ENCODE measurements at places on chromosomes 1 and 21.

DNA sequence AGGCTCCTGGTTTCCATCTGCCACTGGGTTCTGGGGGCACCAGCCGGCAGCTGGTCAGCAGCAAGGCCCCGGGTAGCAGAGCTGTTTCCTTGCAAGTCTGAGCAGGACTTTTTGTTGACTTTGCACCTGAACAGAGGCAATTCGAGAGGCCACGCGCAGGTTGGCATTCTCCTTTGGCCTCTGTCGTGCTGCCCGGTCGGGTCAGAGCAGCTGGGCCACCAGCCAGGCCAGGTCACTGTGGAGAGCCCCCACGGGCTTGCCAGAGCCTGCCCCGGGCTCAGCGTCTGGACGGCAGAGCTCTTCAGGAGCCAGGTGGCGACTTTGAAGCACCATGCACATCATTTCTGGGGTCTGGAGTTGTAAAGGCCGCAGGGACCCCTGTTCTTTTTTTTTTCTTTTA is 28.4 kb upstream of the TMEM52 start:
- DNase-seq: no peak

DNA sequence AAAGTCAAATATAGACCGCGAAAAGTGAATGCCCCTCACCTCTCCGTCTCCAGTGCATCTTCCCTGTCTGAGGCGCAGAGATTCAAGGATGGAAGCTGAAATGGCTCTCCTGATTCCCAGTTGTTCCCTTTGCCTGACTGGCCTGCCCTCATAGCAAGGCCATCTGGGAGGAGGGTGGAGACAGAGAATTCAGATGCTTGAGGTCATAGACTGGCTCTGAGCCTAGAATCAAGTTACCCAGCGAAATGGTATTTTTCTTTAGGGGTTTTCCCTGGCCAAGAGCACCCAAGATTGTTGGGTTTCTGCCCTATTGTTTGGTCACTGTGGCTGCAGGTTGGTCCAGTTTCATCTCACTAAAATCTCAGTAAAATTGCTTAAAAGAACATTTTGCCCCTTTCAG is 7.2 kb downstream of the METTL13 start:
- DNase-seq: no peak

GRCh38 chr1:63363014-63363413 is 4.4 kb upstream of the ALG6 start:
- no peak for DNase-seq

GRCh38 chr1:110982320-110982719 is 18.6 kb upstream of the LRIF1 start:
- DNase-seq: no peak

- DNase-seq: no peak
Measured at GRCh38 chr21:38039369-38039768, 123.1 kb upstream of the KCNJ6 start.

DNA sequence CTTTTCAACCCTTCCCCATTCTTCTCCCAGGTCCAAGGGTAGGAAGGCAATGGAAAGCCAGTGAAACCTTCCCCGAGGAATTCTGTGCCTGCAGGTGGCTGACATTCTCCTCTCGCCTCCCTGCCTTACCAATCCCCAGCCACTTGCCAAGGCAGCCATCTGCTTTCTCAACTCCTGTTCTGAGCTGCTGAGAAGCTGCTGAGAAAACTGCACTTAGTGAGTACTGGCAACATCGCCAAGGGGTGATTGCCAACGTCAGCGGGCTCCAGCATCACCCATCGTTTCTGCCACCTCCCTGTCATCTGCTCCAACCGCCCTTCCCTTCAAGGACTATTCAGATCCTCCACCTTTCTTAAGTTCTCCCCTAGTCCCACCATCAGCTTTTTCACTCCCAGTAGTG is 106.0 kb downstream of the PTPRU start:
- DNase-seq: no peak

DNA sequence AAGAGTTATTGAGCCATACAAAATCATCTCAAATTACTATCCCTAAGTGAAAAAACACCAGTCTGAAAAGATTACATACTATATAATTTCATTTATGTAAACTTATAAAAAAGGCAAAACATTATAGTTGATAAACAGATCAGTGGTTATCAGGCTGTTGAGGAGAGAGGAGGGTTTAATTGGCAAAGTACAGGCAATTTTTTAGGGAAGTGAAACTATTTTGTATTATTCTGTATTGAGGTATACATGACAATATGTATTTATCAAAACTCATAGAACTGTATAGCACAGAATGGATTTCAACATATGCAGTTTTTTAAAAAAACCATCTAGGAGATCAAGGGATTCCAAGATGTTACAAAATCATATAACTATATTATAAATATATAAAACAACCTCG is 403.7 kb downstream of the LTN1 start:
- DNase-seq: no peak

GRCh38 chr1:82697965-82698364 is 897.2 kb downstream of the ADGRL2 start:
- DNase-seq: no peak

DNA sequence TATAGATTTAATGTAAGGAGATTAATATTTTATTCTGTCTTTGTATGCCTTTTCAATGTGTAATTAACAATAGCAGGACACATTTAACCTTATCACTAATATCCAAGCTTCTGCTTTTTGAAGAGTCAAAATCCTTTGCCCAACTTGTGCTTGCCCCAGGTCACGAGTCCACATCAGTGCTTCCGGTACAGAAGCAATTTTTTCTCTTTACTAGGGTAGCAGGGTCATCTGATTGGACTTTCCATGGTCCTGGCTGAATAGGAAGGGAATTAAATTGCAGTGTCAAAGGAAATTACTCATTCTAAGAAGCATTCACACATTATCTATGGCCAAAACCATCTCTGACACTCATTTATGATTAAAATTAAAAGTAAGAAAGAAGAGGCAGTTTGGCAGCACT is 460.5 kb upstream of the ADGRL2 start:
- no peak for DNase-seq

DNA sequence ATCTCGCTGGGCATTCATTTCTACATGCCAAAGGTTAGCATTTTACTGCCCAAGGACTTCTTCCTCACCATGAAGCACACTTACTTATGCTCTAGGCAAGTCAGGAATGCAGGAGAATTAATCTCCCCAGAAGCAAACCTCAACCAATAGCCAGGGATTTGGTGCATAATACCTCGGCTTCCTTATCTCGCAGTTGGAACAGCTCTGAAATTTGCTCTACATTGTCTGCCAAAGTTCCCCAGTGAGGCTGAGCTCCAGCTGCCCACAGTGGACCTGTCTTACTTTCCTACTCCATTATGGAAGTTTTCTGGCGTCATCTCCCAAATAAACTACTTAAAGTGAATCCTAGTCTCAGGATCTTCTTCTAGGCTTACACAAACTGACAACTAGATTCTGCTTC is 57.6 kb upstream of the PPM1J start:
- DNase-seq: no peak

- no peak for DNase-seq
Measured at GRCh38 chr1:50481142-50481736, 58.0 kb upstream of the DMRTA2 start.

DNA sequence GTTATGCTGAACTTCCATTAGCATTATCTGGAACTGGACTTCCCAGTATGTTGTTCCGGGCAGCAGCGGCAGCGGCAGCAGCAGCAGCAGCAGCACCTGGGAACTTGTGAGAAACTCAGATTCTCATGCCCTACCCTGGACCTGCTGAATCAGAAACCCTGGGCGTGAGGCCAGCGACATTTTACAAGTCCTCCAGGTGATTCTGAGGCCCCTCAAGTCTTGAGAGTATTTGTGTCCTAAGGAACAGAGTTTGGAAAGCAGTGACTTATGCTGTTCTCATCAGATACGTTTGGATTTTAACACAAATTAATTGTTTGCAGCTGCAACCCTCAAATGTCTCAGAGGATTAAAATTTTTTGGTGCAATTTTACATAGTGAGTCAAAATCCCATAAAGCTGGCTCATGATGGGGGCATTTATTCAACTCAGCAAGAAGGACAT is 157.2 kb upstream of the KAZN start:
- peak; percentile 40 for DNase-seq

DNA sequence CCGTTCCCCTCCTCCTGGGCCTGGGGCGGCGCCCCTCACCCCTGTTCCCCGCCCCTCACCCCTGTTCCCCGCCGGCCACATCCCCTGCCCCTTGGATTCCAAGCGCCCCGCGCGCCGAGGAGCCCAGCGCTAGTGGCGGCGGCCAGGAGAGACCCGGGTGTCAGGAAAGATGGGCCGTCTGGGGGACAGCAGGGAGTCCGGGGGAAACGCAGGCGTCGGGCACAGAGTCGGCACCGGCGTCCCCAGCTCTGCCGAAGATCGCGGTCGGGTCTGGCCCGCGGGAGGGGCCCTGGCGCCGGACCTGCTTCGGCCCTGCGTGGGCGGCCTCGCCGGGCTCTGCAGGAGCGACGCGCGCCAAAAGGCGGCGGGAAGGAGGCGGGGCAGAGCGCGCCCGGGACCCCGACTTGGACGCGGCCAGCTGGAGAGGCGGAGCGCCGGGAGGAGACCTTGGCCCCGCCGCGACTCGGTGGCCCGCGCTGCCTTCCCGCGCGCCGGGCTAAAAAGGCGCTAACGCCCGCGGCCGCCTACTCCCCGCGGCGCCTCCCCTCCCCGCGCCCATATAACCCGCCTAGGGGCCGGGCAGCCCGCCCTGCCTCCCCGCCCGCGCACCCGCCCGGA is at the start of gene TP73:
TP73 (plus strand) TSS at position 587 of the 618 bp plus-strand sequence. CDS start 29,850 bp downstream, outside the sequence.
- DNase-seq: no peak

- DNase-seq: no peak
Measured at GRCh38 chr1:17736625-17737024, 18.5 kb upstream of the ACTL8 start.

DNA sequence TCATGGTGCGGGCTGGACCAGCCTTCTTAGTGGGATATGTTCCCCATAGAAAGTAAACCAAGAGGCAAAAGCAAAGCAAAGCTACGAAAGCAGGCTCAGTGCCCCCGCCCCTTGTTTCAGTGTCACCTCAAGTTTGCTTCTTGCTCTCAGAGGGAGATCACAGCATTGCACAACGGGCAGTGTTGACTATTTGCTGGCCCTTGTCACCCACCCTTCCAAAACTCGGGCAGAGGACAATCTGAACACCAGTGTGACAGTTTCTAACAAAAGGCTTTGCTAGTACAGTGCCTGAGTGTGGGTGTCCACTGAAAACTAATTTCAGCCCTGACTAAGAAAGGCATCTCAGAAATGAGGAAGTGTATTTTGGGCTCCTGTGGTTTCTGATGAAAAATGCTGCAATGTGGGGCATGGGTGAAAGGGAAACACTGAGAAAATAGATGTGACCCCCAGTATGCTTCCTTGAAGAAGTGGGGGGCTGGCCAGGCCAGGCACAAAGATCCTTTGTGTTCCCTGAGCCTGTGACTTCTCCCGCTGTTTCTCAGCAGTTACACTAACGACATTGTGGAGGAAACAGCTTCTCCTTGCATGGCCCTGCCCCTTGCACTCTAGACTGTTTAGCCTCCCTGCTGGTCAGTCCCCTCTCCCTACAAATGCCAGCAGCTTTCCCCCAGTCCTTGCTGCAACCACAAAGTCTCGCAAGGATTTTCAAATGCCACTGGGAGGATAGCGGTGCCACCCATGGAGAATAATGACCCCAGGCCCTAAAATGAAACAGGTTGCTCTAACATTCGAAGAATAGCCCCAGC is 33.3 kb upstream of the KCNE1 start:
- peak; percentile 77 for DNase-seq

GRCh38 chr1:40786995-40787705 is 3.6 kb downstream of the KCNQ4 start:
- DNase-seq: no peak

DNA sequence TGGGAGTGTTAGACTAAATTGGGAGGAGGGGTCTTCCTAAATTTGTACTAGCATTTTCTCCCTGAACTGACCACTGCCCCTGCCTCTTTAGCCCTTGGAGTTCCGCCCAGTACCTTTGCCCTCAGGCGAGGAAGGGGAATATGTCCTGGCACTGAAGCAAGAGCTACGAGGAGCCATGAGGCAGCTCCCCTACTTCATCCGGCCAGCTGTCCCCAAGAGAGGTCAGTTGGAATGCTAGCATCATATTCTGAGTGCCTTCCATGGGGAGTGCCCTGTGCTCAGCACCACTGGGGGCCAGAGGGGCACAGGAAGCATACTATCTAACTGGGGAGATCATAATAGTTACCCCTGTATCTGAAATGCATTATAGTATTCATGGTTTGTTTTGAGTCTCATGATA is 10.7 kb downstream of the POLR3GL start:
- DNase-seq: no peak

DNA sequence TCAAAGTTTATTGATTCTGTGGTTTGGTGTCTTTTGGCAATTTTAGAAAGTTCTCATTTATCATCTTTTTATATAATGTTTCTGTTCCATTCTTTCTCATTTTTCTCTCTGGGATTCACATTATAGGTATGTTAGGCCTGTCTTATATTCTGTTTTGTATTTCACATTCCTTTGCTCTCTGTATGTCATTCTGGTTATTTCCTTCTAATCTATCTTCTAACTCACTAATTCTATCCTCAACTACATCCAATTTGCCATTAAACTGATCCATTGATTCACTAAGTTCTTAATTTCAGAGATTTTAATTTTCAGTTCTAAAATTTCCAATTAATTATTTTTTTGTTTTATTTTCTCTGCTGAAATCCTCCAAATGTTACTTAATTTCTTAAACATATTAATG is 234.8 kb downstream of the FOXD2 start:
- DNase-seq: no peak

DNA sequence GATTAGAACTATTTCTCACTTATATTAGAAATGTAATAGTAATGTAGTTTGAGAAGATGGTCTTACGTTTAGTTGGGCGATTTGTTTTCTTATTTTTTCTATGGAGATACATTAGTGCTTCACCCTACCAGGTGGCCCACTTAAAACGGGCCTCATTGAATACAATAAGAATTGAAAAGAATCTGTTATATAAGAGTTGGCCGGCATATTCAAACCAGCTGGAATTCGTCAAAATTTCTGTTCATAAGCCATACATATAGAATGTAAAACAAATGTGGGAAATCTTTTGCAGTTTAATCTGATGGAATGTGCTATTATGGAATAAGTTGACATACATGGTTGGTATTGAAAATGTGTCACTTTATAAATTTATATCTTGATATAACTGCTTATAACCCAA is 96.4 kb upstream of the C1orf105 start:
- no peak for DNase-seq

DNA sequence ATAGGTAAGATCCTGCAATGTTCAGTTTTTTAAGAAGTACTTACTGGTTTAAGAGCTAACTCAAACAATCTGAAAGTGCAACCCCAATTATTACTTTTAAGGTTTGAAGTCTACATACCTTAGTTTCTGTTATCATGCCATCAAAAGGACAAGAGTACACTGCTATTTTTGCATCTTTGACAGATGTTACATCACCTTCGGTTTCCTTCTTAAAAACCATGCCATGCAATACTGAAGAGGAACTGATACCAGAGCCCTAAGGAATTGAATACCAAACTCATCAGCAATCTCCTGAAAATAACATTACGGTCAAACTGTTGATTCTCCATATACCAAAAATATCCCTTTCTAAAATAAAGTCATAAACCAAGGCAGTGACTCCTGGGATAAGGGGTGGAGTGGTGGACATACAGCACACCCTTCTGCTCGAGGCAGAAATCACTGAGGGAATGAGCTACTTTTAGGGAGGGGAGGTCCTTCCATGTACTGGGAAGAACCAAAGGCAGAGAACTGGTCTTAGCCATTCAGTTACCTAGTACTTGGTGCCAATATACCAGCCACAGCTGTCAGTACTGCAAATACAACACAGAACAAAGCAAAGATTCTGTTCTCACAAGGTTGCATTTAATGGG is 8.5 kb downstream of the CCT8 start:
- DNase-seq: no peak

GRCh38 chr1:233615571-233615970 is 1.7 kb downstream of the KCNK1 start:
- peak; percentile 14 for DNase-seq

Measured in trophoblast cell (in vitro differentiated cells and primary cell).